ENCODE measurements at places on chromosomes 1 and 21.

GRCh38 chr1:204271970-204272369 is 58.2 kb upstream of the GOLT1A start:
- no peak for DNase-seq

- DNase-seq = no peak
These were observed 26.0 kb downstream of the RALGPS2 start for GRCh38 chr1:178751046-178751445.

DNA sequence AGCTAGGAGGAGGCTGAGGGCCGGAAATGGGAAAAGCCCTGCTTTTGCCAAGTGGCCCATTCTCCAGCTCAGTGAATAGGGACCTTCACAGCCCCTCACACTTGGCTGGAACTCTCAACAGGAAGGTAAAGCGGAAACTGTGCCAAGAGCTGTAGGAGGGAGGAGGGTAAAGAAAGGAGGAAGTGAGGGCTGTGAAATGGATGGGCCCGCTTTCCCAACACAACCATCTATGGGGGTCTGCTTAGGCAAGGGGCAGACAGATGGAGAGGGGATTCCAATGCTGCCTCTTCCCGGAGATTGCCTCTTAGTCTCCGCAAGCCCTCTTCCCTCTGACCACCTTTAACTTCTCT is 5.2 kb downstream of the INKA2 start:
- no peak for DNase-seq

GRCh38 chr1:43861337-43861736 is 72.3 kb upstream of the ARTN start:
- no peak for DNase-seq

DNA sequence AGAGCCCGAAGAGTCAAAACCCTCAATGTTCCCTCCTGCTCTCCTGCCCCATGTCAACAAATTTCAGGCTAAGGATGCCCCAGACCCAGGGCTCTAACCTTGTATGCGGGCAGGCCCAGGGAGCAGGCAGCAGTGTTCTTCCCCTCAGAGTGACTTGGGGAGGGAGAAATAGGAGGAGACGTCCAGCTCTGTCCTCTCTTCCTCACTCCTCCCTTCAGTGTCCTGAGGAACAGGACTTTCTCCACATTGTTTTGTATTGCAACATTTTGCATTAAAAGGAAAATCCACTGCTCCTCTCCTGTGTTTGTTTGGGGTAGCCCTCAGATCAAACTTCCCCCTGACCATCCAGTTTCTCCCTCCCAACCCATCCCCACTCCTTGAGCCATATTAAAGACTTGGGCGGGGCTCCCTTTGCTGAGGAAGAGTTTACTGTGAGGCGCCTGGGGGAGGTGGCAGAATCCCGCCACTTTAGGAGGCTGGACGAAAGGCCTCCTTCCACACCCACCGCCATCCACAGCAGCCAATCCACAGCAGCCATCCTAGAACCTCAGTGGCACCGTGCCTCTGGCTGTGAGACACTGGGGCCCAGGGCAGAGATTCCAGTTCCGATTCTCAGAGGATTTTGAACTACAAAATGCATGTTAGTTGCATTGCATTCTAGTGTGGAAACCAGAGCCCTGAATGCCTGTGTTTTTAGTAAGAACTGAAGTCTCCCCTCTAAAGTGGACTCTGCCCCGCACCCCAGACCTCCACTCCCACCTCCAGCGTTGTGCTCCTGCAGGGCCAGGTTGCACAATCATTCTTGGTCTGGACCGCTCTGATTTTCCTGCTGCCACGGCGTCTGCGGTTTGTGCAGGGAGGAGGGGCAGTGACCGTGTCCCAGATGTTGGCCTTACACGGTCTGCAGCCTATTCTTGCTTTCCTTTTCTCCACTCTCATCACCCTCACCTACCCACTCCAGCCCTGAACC is 3.0 kb downstream of the OLFML3 start:
- no peak for DNase-seq

DNA sequence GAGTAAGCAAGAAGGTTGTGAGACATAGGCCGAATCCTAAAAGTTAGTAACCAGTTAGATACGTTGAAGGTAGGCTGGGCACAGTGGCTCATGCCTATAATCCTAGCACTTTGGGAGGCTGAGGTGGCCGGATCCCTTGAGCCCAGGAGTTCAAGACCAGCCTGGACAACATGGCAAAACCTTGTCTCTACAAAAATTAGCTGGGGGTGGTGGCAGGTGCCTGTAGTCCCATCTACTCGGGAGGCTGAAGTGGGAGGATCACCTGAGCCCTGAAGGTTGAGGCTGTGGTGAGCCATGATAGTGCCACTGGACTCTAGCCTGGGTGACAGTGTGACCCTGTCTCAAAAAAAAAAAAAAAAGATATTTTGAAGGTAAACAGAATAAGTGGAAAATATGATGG is 1.5 kb upstream of the PARP1 start:
- DNase-seq = no peak

DNA sequence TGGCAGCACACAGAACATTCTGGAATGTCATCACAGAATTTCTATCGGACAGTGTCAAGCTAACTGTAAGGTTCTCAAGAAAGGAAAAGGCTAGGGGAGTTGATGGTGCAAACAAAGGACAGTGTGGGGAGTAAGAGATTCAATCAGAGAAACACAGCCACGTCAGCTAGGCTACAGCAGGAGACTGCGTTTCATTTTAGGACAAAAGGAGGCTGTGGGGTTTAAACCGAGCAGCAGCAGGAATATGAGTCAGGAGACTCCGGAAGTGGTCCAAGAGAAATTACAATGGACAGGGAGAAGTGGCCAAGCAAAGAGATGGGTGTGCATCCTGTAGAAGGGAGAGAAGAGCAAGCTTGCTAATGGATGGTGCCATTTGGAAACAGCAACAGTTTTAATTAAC is 37.4 kb upstream of the C1orf198 start:
- DNase-seq = no peak

- no peak for DNase-seq
These were observed 19.7 kb downstream of the ENSA start for GRCh38 chr1:150609732-150610131.

DNA sequence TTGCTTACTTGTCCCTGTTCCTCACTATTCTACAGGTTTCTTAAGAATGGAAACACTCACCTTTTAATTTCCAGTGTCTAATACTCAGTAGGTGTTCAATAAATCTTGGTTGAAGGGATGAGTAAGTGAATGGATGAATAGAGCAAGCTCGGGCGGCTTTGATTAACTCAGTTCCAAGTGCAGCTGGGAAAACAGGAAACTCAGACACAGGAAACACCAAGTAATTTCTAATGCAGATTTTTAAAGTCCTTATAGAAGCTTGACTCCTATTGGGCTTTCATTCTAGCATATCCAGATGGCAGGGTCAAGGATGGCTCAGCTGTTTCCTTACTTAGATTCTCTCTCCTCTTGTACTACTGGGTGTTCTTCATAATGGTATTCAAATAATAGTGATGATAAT is 14.0 kb downstream of the CAMK1G start:
- DNase-seq = no peak

DNA sequence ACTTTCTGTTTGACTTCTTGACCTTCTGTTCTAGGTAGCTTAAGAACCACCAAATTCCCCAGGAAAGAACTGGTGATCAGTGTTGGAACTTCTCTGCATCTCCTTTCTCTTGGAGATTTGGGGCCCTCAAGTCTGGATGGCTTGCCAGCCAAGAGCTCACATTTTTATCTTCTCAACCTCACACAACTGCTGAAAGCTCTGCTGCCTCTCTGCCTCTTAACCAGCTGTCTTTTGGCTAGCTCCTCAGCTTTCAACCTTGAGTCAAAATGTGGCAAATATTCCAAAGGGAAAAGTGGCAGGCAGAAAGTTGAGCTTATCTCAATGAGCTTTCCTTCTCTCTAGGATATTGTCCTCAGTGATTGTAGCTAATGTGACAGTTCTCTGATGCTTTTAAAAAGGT is 89.2 kb upstream of the CCDC190 start:
- DNase-seq = no peak

GRCh38 chr1:40690771-40691537 is 550 bp upstream of the NFYC start:
- DNase-seq = no peak

GRCh38 chr21:35197992-35198431 is 148.9 kb upstream of the RUNX1 start:
- DNase-seq = no peak

GRCh38 chr1:170085091-170085490 is 10.6 kb upstream of the KIFAP3 start:
- DNase-seq = no peak

DNA sequence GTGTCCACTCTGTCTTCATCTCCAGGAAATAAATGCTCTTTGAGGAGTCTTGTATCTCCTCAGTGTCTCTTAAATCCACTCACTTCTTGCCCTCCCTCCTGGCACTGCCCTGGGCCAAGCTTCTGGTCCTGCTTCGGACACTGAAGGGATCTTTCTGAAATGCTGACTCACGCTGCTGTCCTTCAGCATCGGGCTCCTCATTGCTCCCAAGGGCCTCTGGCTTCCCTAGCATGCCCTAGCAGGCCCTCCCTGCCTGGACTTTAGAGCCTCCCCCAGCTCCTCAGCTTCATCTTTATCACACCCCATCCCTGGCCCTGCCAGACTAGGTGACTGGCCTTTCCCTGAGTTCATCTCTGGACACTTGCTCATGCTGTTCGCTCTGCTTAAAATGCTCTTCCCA is 96.6 kb downstream of the FOXD2 start:
- DNase-seq = no peak

GRCh38 chr21:41604583-41605041 is 96.7 kb upstream of the TMPRSS2 start:
- no peak for DNase-seq

GRCh38 chr1:228036701-228037231 is 30.0 kb downstream of the WNT3A start:
- DNase-seq = no peak

GRCh38 chr21:39454949-39455668 is 3.3 kb downstream of the SH3BGR start:
- no peak for DNase-seq

DNA sequence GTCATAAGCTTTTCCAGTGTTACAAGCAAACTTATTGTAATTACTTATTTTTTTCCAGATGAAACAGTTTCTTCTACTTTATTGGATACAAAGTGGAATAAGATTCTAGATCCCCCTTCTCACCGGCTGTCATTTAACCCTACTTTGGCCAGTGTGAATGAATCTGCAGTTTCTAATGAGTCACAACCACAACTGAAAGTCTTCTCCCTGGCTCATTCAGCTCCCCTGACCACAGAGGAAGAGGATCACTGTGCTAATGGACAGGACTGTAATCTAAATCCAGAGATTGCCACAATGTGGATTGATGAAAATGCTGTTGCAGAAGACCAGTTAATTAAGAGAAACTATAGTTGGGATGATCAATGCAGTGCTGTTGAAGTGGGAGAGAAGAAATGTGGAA is 95.5 kb downstream of the ZFYVE9 start:
- DNase-seq = no peak

GRCh38 chr1:21491488-21492355 is 17.5 kb upstream of the ALPL start:
- DNase-seq = no peak

DNA sequence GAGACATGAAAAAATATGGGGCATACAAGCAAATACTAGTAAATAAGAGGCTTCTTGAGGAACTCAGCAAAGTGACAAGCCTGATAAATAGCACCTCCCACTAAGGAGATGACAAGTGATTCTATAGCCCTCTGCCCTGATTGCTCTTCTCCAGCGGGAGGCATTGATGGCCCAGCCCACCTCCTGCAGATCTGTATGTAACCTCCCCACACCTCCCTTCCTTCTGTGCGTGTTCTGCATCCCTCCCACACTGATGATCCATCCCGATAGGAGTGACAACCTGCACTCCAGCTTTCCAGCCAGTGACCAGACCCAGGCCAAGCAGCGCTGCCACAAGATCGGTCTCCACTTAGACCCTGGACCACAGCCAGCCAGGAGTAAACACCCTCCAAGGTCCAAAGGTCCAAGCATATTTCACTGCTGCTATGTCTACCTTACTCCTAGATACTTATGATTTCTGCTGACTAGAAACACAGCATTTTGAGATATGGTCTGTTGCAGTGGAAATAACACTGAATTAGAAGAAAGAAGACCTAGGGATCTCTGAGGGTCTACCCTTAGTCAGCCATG is 176.1 kb downstream of the BRINP2 start:
- no peak for DNase-seq

DNA sequence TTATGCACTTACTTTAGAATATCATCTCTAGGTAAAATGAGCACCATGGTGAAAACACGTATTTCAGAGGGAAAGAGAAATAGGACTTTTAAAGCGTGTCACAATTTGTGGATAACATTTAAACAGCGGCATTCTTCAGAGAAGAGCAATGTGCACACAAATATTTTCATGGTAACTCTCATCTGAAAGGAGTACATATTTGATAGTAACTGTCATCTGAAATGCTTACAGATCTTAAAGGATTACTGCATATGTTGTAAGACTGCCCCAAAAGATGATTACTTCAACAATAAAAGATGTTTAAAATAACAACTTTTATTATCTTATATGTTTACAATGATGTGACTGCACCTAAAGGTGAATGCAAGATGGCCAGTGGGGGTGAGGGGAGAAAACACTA is 408.8 kb downstream of the PLA2G4A start:
- no peak for DNase-seq

DNA sequence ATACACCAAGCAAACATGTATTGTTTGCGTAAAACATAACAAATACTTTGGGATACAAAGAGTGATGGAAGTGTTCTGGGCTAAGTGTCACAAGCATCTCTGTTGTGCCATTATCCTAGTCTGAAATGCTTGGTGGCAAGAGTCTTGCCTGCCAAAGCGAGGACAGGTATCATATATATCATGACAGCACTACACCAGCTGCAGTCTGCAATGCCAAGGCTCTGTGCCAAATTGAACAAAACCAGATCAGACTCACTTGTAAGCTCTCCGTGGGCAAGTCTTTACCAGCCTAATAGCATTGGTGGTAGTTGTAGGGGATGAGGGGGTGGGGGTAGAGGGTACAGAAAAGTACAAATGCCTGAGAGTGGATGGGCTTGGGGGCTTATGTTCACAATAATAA is 119.2 kb downstream of the RWDD3 start:
- DNase-seq = no peak

DNA sequence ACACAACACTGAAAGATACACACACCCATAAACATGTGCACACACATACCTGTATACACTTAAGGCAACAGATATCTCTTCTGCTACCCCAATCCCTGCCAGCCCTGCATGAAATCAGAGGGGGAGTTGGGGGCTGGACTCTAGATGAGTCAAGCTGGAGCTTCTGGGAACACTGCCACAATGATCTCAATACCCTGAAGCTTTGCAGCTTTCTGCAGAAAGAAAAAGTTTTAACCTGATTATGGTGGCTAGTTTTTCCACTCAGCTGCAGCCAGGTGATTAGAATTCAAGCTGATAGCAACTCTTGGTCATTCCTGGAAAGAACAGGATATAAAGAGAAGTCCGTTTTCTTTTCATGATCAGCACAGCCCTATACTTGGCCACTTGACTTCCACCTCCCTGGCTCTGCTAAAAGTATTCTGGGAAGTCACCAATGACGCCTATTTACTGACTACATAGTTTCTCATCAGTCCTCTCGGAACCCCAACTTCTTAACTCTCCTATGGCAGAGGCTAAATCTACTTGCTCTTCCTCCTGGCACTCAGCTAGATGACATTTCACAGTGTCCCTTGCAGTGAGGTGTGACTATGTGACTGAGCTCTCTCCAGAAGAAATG is 20.7 kb upstream of the DNASE2B start:
- no peak for DNase-seq
